Right renal pelvis (tissue), 4 donors: ENCODE measurements at places on chromosomes 4 and X.

- DNase-seq: no peak
Measured at GRCh38 chrX:154354013-154354412, 20.4 kb downstream of the FLNA start.

GRCh38 chrX:151227627-151228026, 51.2 kb downstream of the GPR50 start:
- DNase-seq: no peak

GRCh38 chr4:1659104-1660043, 24.7 kb downstream of the FAM53A start:
- DNase-seq: no peak

- no peak for DNase-seq
Measured at GRCh38 chr4:61309616-61310015, 109.5 kb downstream of the ADGRL3 start.

DNA sequence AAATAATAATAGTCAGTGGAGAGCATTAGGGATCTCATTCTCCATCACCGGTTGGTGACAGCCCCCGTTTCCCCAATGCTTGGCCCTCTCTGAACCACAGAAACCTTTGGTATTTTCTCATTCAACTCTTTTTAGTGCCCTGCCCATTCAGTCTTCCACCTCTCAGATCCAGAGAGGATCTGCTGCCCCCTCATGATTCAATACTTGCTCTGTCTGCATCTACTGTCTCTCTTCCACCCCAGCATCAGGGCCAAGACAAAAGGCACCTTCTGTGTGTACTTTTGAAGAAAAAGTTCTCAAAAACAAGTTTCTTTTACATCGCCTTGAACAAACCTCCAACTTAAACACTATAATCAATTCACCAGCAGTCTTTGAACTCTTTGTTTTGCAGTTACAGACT, 19.3 kb downstream of the CLTRN start:
- DNase-seq: no peak

DNA sequence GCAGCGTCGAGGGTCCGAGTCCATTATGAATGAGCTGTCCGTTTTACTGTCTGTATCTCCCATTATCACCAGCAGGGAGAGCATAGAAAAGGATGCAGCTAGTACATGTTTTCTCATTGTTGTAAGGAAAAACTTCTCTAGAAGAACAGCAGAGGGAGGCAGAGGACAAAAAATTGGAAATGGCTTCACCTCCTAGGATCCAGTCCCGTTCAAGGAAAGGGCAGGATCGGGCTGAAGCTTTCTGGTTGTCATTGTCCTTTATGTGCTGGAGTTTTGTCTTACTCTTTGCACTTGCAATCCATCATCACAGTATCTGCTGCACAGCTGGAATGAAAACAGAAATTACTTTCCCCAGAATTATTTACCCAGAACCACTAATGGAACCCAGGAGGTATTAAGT, 14.7 kb downstream of the NDP start:
- peak; percentile 32 for DNase-seq

DNA sequence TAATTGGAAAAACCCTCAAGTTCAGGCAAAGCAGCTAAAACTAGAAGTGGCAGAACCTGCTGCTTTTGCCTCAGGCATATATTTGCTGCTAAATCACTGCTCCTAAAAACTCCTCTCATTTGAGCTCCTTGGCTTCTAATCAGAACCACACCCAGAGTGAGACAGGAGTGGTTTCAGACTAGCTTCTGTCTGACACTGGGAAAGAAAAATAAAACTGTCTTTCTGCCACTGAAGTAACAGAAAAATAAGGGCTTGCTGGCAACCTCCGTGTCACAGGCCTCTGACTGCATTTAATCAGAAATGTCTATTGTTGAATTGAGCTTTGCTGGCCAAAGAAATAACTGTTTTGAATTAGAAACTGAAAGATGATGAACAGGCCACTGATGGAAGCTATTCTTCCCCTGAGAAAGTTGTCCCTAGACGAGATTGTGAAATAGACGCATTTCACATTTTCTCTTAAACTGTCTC, 52.1 kb upstream of the RAP2C start:
- DNase-seq: no peak

- DNase-seq: no peak
Measured at GRCh38 chrX:106728337-106728736, 1.8 kb downstream of the RNF128 start.

GRCh38 chr4:142815834-142816233, 30.3 kb downstream of the INPP4B start:
- no peak for DNase-seq

DNA sequence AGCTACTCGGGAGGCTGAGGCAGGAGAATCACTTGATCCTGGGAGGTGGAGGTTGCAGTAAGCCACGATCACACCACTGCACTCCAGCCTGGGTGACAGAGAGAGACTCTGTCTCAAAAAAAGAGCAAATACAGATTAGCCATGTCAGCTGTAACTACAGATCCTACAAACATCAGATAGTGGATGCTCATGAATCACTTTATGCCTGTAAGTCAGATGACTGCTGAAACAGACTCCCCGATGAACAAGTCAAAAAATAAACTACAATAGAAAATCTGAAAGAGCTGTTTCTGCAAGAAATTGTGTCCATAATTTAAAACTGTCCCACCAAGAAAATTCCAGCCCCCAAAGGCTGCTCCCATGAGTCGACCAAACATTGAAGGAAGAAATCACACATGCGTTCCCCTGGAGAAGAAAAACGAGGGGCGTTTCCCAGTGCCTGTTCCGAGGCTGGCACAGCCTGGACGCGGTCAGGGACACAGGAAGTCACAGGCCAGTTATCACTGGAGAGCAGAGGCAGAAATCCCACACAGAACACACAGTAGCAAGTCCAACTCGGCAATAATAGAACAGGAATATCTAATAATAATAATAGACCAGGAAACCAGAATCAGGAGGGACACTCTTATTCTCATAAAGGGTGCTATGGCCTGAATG, 30.0 kb upstream of the GTPBP6 start:
- no peak for DNase-seq

GRCh38 chr4:5874811-5875449, 18.0 kb downstream of the CRMP1 start:
- no peak for DNase-seq

- DNase-seq: no peak
Measured at GRCh38 chr4:88255111-88255510, 29.2 kb downstream of the PPM1K start.

GRCh38 chr4:74822603-74823002, 28.3 kb upstream of the BTC start:
- no peak for DNase-seq

DNA sequence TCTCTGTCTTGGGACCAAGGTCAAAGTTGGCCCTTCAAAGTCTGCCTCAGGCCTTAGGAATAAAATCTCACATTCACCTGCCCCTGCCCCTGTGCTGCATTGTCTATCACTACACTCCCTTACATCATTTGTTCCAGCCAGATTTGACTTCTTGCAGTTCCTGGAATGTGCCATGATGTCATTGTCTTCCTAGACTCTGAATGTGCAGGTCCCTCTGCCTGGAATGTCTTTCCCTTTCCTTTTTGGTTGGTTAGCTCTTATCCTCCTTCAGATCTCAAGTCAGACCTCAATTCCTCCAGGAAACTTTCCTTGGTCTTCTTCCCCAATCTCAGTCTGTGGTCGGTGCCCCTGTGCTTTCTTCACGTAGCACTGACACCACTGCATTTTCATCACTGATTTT, 67.7 kb upstream of the EFNB1 start:
- no peak for DNase-seq

- DNase-seq: no peak
Measured at GRCh38 chr4:146105464-146105863, 70.1 kb upstream of the LSM6 start.

DNA sequence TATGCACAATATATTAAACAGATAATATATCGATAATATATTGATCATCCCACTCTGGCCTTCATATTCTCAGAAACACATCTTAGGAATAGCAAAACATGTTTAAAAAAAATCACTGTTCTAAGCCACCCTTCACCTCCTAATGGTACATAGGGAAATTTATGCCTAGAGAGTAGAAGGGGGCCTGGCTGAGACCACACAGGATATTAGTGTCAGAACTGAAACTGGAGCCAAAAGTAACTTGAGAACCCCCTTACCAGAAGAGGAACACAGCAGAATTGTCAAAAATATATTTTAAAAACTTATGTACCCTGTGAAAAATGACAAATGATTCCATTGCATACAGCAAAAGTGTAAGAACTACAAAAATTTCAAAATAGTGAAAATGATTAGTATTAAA, 173.1 kb downstream of the VSIG4 start:
- DNase-seq: no peak

DNA sequence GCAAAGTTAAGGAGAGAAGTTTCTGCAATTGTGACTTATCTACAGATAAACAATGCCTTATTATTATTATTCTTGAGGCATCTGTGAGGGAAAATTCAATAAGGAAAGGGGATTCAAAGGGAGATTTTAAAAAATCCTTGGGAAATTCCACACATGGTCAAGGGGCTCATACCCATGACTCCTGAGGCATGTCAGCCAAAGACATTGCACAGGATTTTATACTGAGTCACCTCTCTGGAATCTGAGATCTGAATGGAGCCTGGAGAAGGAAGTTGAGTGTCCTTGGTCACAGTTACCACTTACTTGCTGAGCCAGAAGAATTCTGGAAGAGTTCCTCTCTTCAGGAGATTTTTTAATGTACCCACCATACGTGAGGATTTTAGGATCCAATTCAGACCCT, 14.4 kb upstream of the CXCL8 start:
- DNase-seq: no peak

GRCh38 chrX:1535241-1536041, 1.5 kb downstream of the P2RY8 start:
- no peak for DNase-seq

DNA sequence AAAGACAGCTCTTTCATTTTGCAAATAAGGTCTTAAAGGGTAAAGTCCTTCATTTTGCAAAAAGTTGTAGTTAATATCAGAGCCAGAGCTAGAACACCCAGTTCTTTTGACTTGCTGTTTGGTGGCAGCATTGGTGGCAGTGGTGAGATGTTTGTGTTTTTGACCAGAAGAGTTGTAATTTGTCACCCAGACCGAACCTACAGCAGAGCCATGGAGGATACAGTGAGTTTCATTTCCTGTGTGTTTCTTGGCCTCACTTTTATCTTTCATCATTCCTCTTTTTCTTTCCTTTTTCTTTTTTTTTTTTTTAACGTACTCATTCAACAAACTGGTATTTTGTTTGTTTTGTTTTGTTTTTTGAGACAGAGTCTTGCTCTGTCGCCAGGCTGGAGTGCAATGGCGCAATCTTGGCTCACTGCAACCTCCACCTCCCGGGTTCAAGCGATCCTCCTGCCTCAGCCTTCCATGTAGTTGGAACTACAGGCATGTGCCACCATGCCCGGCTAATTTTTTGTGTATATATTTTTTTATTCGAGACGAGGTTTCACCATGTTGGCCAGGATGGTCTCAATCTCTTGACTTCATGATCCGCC, 116.4 kb downstream of the AFF1 start:
- no peak for DNase-seq

DNA sequence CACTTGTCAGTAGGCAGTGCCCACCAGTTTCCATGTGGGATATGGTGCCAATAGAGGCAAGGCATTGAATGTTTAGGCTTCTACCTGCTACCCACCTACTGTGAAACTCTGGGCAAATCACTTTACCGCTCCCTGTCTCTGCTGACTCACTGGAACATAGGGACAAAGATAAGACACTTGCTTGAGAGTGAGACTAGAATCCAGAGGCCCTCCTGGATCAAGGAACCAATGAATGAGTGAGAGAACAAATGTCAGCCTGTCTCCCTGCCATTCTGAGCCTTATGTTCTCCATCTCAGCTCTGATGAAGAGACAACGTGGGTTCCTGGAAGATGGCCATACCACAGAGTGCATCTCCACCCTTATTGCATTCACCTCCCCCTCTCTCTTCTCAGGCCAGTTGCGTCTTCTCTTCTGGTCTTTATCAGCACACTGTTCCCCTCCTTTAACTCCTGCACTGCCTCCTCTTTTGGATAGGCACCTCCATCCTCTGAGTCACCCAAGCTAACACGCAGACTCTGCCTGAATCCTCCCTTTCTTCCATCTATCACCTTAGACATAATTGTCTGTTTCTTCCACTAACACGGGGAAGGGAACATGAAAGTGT, 15.4 kb upstream of the PRRG3 start:
- DNase-seq: no peak

GRCh38 chr4:109755656-109756055, 25.8 kb upstream of the PLA2G12A start:
- no peak for DNase-seq

DNA sequence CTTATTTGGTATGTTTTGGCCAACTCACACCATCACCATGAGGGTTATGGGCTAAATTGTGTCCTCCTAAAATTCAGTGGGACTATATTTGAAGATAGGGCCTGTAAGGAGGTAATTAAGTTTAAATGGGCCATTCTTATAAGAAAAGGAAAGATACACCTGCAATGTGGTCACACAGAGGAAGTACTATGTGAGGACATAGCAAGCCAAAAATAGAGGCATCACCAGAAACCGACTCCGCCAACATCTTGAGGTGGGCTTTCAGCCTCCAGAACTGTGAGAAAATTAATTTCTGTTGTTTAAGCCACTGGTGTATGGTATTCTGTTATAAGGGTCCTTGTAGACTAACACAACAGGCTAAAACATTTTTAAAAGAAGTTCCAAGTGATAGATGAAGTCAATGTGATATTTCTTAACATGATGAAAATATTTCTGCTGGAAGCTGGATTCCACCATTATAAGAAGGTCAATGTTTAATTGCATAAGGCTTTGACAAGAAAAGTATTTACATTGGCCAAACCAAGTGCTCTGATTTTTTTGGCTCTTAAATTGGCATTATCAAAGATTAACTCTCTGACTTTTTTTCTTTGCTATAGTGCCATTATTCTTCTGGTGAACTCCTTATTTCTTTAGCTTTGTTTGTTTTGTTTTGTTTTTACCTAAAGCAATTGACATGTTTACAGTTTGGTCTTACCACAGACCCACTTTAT, 540.9 kb downstream of the PPARGC1A start:
- no peak for DNase-seq

GRCh38 chr4:80069108-80069836, 3.8 kb downstream of the ANTXR2 start:
- DNase-seq: no peak
